ENCODE measurements at places on chromosomes 1 and 21.

DNA sequence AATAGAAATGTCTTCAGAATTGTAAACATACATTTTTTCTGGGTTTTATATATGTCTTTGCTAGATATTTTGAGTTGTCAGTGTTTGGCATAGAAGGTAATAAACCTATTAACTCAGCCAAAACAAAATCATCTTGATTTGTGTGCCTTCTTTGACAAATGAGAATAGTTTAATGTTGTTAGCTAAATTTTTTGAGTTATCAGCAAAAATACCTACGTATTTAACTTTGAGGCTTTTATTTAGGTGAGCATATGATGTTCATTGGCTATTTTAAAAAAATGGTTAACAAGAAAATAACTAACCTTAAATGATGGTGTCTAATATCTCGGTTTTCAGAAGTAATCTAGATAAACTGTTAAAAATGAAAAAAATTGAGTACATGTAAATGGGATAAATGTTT, 83.2 kb upstream of the SLC5A9 start:
- no peak for DNase-seq

DNA sequence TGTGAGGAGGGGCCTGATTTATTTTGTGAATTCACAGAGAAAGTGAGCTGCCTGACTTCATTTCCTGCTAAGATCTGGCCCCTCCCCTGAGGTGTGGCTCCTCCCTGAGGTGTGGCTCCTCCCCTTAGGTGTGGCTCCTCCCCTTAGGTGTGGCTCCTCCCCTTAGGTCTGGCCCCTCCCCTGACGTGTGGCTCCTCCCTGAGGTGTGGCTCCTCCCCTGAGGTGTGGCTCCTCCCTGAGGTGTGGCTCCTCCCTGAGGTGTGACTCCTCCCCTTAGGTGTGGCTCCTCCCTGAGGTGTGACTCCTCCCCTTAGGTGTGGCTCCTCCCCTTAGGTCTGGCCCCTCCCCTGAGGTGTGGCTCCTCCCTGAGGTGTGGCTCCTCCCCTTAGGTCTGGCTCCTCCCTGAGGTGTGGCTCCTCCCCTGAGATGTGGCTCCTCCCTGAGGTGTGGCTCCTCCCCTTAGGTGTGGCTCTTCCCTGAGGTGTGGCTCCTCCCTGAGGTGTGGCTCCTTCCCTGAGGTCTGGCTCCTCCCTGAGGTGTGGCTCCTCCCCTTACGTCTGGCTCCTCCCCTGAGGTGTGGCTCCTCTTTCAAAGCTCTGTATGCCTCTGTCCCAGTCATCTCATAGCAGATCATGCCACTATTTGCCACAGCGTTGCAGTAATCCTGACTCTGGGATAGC, 26.9 kb upstream of the LRRC3 start:
- DNase-seq = peak; percentile 37

DNA sequence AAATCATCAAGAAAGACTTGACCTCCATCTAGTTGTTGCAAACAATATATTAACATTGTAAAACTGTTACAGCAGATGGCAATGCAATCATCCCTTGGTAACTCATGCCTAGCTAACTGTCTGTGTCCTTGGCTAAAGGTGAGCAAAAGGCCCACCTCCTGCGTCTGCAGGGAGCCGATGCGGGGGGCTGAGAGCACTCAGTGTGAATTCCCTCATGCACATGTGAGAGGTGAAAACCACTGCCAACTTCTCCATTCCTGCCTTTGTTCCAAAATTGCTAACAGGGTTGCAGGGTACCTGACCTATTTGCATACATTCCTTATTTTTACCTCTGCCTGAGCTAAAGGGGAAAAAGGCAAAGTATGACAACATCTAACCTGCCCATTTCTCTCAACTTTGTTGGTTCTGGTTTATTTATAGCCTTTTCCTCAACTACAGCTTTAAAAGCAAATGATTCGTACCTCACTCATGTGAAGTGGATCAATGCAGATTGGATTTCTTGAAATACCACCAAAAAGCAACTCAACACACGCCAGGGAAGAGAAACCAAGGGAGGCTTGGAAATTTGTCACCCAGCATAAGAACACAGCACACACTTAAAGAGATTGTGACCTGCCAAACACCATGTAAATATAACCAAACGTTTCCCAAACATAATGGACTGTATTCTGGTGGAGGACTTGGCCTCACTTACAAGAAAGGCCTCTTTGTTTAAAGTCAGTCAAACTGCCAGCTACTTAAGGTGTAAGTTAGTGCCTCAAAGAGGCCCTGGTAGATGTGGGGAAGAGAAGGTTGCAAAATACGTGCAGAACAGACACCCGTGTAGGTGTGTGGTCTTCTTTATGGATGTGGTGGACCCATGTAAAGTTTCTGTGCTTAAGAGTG, 651.0 kb downstream of the SMYD3 start:
- no peak for DNase-seq

- no peak for DNase-seq
Observed at GRCh38 chr1:216032284-216032683, 391.0 kb downstream of the USH2A start.

DNA sequence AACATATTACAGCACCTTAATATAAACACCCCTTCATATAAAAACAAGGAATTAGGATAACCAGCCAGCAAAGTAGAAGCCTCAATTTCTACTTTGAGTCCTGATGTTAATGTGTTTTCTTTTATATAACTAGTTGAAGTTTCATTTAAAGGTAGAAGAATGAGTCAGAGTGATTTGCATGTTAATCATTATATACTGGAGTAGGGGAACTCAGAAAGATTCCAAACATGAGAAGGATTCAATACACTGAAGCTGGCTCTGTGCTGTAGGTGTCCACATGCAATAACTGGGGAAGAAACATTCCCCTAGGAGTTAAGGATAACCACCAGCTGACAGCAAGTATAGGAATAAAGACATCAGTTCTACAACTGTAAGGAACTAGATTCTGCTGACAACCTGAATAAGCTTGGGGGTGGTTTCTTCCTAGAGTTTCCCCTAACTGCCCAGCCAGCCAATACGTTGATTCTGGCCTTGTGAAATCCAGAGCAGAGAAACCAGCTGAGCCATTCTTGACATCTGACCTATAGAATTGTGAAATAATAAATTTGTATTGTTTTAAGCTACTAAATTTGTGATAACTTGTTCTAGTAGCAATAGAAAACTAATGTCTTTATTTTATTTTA, 33.4 kb upstream of the RNPC3 start:
- peak; percentile 32 for DNase-seq

GRCh38 chr1:160494620-160495019, 28.4 kb downstream of the SLAMF6 start:
- DNase-seq = peak; percentile 4

DNA sequence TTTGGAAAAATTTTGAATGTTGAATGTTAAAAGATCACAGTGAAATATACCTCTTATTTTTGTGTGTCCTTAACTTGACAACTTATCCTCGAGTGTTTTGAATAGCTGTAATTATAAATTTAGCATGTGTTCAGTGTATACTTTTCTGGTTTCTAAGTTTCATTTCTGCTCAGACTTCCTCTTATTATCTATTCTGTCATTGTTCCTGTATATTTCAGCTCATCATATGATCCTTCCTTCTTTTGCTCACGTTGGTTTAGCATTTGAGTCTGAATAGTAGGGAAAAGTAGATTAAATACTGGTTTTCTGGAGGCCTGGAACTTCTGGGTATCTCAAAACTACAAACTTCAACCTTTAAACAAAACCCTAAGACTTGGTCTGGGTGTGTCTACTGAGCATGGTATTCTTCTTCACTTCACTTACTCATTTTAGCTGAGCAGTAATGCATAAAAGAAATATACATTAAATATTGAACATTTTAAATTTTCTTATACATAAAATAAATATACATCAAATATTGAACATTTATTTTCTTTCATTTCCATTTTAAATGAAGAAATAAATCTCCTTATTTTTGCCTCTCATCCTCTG, 3.3 kb upstream of the ATP6V1G3 start:
- DNase-seq = peak; percentile 81

GRCh38 chr21:29218749-29219148, 80.0 kb upstream of the BACH1 start:
- DNase-seq = no peak

DNA sequence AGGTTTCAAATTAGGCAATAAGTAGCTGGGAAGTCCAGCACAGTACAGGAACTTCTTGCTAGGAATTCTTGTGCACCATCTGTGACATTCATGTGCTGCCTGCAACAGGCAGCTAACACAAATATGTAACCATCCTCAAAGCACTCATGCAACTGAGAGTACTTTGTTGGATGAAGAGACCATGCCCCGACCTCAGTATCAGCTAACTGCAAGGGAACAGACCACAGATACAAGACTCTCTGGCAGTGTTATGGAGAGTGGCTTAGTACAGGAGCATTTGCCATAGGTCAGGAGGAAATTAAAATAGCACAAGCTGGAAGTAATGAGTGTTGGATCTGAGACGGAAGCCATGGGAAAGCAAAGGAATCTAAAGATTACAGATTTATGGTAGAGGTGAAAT, 123.6 kb downstream of the LRRC53 start:
- no peak for DNase-seq

GRCh38 chr1:212467843-212468482, 35.2 kb downstream of the NENF start:
- no peak for DNase-seq

DNA sequence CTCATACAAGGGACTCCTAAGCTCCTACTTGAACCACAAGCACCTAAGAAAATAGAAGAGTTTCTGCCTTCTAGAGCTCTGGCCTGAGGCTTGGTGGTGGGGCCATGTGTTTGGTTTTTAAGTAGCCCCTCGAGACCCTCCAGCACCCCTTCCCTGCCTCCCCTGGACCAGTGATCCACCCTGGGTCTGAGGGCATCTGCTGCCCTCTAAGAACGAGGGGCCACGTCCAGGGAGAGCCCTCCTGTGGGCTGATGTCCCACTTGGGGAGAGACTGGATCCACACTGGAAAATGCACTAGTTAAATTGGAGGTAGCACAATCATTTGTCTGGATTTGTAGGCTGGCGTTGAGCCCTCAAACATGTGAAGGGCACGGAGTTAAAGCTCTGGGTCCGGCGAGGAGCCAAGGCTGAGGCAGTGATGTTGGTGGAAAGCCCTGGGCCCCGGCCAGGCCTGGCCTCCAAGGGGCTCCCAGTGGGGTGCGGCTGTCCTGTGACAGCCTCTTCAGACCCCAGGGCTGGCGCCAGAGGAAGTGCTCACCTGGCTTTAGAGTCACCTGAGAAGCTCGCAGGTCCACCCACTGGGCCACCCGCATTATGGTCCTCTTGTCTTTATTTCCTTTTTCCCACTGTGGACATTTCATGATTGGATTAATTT, 65.2 kb downstream of the SLC37A1 start:
- DNase-seq = no peak

- peak; percentile 43 for DNase-seq
Observed at GRCh38 chr1:19476450-19477190, 8.7 kb downstream of the CAPZB start.

DNA sequence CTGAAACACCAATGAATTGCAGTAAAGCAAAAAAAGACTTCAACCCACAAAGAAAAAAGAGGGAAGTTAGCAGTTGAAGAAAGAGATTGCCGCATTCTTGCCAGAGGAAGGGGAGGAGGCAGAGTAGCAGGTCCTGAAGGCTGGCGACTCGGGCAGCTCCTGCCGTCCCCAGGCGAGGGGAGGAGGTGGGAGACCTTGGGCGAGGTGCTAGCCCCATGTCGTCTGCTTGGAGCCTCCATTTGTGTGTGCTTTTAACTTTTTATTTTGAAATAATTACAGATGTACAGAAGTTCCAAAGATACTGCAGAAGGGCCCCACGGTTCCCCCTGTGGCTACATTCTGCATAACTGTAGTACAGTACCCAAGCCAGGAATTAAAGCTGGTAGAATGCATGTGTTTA, 6.7 kb downstream of the TRPM2 start:
- peak; percentile 71 for DNase-seq

DNA sequence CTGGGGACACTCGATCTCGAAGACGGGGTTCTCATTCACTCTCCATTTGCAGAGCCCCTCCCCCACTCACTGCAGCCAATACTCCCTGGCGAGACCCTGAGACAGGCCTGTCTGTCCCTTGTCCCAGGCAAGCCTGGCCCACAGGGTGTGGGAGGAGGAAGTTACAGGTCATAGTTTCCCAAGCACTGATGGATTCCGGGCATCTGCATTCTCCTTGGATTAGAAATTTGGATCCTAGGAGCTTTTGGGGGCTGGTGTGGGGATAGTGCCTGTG, 11.3 kb downstream of the WNT3A start:
- DNase-seq = no peak

- peak; percentile 11 for DNase-seq
Observed at GRCh38 chr21:38351961-38352521, 95.2 kb downstream of the KCNJ15 start.

GRCh38 chr1:47630346-47630745, 192.5 kb downstream of the FOXD2 start:
- DNase-seq = no peak

Data from inflammatory macrophage treated with lipopolysaccharide for 1 hour (primary cell).